ENCODE measurements at places on chromosomes 1 and 21.

DNA sequence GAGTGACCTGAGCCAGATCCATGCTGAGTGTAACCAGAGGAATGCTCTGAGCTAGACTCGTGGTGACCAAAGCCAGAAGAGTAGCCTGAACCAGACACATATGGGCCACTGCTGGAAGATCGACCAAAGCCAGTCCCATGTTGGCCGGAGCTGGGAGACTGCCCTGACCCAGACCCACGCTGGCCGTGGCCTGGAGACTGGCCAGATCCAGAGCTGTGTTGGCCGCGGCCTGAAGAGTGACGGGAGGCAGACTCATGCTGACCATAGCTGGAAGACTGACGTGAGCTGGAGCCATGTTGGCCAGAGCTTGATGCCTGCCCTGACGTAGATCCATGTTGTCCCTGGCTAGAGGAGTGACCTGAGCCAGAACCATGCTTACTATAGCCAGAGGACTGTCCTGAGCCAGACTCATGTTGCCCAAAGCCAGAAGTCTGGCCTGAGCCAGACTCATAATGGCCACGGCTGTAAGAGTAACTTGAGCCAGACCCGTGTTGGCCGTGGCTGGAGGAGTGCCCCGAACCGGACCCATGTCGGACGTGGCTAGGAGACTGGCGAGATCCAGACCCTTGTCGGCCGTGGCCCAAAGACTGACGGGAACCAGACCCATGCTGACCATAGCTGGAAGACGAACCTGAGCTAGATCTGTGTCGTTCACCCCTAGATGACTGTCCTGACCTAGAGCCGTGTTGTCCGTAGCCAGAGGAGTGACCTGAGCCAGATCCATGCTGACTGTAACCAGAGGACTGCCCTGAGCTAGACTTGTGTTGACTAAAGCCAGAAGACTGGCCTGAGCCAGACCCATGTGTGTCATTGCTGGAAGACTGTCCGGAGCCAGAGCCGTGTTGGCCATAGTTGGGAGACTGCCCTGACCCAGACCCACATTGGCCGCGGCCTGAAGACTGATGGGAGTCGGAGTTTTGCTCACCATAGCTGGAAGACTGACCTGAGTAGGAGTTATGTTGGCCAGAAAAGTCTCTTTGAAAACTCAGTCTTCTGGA lies 3.5 kb downstream of the HRNR start:
- DNase-seq = no peak

DNA sequence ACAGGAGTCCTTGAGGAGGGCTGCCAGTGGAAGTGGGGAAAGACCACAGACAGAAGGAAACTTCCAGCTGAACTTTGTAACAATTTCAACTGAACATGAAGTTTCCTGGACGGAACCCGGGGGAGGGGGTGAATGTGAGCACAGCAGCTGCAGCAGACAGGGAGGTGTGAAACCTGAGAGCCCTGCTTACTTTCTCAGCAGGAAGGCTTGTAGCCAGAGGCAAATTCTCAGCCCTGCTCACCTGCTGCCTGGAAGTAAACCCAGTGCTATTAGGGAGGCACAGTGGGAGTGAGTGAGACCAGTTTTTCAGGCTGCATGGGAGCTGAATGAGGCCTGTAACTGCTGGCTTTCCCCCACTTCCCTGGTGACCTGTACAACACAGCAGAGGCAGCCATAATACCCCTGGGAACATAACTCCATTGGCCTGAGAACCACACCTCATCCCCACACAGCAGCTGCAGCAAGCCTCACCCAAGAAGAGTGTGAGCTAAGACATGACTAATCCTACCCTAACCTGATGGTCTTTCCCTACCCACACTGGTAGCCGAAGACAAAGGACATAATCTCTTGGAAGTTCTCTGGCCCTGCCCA lies 9.6 kb upstream of the SPRR2F start:
- no peak for DNase-seq

DNA sequence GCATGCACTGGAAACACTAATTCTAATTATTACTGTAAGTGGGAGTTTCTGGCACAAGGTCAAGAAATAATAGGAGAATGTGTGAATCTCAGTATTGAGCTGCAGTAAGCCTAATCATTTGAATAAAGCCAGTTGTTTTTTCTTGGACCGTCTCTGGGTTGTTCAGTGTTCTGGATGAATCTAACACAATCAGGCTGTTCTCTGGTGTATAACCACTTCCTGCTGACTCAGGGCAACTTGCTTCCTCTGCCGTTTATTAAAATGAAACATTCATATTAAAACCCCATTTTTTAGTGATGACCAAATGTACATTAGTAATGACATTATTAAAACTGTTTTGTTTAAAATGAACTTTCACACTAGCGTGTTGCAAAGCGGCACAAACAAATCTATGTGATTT lies 273.1 kb upstream of the SNX7 start:
- DNase-seq = peak; percentile 34

DNA sequence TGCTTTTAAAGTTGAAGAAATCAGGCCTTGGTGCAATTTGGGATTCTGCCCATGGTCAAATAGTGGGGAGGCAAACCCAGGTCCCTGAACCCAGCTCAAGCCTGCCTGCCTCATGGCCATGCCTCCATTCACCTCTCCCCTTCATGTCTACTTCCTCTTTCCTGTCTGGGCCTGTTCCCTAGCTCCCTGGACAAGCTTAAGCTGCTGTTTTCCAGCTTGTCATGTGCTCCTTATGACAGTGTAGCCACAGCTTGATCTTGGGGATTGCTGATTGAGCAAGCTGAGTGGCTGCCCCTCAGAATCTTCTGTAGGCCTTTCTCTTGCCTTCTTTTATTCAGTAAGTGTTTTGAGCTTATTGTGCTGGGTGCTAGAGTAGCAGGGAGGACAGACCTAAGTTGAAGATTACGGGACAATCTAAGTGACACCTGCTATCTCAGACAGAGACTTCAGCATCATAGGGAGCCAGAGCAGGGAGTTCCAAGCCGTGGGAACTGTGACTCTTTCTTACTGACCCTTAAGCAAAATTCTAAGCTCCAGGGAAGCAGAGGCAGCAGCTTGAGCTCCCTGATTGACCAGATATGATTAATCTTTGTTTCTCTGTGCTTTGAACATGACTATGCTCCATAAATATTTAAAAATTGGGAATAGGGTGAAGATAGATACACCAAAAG lies 520 bp upstream of the MR1 start:
- peak; percentile 91 for DNase-seq

GRCh38 chr1:2989185-2989584 lies 32.1 kb upstream of the ACTRT2 start:
- no peak for DNase-seq

DNA sequence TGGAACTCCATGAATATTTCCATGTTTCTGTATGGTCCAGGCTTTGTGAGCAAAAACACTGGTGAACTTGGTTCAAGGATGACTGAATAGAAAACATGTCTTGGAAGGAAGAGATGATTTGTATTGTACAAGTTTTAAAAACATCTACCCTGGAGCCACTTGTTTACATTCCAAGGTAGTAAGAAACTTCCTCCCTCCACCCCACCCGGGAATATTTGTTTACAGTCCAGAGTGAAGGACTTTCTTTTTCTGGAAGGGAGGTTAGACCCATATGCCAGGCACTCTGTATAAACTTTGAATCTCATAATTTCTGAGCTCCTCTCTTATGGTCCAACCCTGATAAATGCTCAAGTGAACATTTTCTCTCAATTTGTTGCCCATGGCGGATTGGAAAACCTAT lies 323.3 kb upstream of the LYPLAL1 start:
- no peak for DNase-seq

DNA sequence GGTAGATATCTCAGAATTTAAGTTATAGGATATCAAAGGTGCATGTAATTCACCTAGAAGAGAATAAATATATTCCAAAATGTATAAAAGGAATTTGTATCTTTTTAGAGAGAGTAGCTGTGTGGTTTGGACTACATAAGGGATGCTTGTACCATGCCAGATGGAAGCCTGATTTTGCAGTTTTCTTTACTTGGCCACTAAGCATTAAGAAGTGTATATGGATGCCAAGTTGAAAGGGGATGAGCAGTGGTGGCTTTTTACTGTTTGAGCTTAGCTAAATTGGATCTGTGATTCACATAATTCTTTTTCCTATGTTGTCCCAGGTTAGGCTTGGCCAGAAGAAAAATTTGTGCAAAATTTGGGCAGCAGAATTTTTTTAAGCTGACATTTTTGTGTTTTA lies 43.5 kb upstream of the TTLL7 start:
- no peak for DNase-seq

- no peak for DNase-seq
Measured at GRCh38 chr1:116179419-116179818, 68.2 kb downstream of the MAB21L3 start.
